ENCODE measurements at places on chromosomes 2 and 18. TPM values are rescaled to one million over a fixed set of nuclear protein-coding genes. Genes with fewer than 3 reads are reported as not detected.

DNA sequence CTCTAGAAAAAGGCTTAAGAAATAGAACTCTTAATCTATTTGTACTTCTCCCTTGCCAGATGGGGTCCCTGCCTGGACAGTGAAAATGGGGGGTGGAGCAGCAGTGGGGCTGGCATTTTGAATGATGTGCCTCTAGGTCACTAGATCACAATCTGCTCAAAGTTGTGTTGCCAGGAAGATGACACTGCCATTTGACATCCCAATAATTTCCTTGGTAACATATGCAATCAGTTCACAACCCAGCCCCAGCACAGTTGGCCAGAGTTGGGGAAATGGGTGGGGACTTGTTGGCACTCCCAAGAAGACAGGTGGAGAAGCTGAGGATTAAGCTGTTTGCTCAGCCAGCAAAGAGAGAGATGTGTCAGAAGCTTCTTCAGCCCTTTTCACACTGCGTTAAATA lies 558.3 kb upstream of the KLHL29 start:
- DNase-seq: no peak

DNA sequence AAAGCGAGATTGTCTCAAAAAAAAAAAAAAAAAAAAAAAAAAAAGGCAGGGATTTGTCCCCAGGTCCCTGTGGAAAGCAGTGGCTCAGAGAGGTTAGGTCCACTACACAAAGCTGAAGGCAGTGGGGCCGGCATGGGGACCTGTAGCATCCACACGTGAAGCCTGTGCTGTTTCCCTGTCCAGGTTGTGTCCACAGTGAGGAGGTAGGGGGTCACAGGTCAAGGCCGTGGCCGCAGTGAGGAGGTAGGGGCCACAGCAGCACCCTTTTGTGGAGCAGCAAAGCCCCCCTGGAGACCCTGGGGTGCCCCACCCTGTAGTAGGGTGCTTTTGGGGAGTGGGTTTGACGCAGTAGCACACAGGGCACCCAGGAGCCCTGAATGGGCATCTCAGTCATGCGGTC lies 14.0 kb downstream of the TMEM177 start:
- no peak for DNase-seq

DNA sequence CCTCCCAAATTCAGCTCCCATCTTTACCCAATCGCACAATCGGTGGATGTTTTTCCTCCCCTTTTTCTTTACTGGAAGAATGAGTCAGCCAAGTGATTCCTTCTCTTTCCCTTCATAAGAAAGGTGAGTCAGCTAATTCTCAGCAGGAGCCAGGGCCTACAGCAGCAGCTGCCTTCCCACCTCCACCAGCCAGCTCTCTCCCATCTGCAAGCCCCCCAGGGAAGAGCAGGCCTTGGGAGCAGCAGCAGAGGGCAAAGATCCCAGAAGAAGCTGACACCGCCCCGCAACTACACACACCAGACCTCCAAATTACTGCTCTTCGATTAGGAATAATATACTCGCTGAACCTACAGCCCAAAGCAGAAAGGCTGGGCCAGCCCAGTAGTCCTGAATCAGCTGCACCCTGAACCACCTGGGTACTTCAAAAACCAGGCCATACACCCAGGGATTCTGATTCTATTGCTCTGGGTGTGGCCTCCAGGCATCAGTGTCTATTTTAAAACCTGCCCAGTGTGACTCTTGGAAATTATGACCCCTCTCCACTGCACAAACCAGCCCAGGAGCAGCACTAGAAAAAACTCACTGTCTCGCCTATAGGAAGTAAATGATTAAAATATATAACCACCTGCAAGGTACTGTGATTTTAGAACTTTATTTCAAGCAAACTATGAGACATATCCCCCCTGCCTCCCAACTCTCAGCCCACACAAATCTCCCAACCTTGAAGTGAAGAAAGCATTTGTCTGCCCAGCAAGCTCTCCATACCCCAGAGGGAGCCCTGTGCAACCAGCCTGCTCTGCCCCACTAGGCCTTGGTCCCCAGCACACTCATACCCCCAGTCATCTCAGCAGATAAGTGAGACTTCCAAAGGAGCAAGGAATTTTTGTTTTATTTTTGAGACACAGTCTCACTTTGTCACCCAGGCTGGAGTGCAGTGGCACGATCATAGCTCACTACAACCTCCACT lies 7.3 kb downstream of the SFXN5 start:
- no peak for DNase-seq

DNA sequence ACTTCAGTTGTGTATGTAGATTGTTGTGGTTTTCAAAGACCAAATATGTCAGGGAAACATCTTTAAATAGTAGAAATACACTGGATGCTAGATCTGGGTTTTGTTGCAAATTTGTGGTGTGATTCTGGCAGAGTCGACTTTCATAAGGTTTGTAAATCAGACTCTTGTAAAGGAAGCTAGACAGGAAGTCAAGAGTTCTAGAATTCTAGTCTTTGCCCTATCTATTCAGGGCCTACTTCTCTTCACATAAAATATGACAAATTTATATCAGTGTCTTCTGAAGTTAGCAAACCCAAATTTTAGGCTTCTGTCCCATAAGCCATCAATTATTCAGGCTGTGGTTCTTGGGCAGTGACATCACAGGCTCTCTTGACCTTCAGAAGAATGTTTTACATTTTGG lies 1579.2 kb upstream of the PIK3C3 start:
- no peak for DNase-seq

GRCh38 chr2:215358891-215359575 lies 47.2 kb downstream of the ATIC start:
- no peak for DNase-seq

GRCh38 chr18:79218605-79219190 lies 149.5 kb downstream of the ATP9B start:
- DNase-seq: no peak

- DNase-seq: no peak
Observed at GRCh38 chr2:189249171-189249570, 69.6 kb upstream of the COL5A2 start.

DNA sequence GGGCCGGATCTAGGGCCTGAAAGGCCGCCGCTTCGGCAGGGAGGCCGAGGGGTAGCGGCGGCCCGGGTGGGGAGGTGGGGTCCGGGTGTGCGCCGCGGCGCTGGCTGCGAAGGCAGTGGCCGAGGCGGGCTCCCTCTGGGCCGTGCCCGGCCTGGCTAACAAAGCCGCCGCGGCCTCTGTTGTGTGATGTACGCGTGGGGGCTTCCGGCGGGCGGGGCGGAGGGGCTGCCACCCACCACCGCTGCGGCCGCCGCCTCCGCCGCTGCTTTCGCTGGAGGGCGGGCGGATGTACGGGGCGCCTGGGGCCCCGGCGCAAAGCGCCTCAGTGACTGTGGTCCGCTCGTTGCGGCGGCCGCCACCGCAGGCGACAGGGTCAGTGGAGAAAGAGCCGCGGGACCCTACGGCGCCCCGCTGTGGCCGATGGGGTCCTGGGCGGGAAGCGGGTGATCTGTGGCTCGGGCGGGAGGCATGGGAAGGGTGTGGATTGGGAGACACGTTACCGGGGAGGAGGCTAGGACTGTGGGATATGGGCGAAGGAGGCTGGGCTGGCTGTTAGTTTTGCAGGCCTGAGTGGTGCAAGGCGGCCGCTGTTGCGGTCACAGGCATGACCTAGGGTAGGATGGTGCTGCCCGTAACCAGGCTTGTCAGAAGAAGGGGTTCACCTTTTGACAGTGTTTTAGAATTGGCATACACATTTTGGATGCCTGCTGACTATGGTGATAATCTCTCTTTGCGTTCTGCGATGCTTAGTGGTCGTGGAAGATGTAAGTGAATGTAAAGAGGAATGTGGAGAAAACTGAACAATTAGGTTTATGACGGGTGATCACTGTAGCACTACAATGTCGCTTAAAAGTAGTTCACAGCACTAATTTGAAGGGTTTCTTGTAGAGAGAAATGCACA lies 662 bp downstream of the BZW1 start:
- DNase-seq: peak; percentile 93

GRCh38 chr2:218046238-218046637 lies 22.8 kb upstream of the RUFY4 start:
- DNase-seq: no peak

TRIM43 gene
- total RNA-seq: not detected

SERPINB10 gene
- 1.9 TPM for total RNA-seq

ANTXR1 gene
- total RNA-seq: 56.7 TPM

EGR4 gene
- total RNA-seq: not detected

UGT1A6 gene
- 35.6 TPM for total RNA-seq

PECR gene
- total RNA-seq: 12.1 TPM

Data from lower leg skin (tissue), 4 donors.